ENCODE measurements at places on chromosomes 2 and 18. TPM values are rescaled to one million over a fixed set of nuclear protein-coding genes. Genes with fewer than 3 reads are reported as not detected.

DNA sequence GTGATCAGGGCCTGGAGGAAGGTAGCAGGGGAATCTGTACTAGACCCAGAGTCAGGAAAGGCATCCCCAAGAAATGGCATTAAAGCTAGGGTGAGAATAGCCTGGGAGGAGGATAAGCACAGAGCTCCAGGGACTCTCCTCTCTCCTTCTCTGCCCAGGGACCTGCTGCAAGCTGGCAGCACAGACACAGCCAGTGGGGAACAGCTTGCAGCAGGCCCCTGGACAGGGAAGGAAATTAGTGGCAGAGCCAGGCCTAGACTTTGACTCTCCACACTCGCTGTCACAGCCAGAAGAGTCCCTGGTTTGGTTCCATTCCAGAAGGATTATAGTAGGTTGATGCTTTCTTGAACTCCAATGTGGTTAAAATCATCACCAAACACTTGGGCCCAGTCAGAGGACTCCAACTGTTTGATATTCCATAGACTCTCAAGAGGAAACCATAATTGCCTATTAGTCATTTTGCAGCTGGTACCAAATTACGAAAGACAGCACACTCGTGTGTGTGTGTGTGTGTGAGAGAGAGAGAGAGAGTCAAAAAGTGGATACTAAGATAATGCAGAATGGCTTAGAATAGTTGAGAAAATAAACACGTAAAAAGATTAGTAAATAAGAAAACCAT, 95.5 kb upstream of the ATP8B1 start:
- H3K36me3 ChIP-seq: no peaks in the 10 kb centered on the region
- peak overlapping the region; percentile 39 for H3K27ac ChIP-seq
- no peak overlapping the region for H3K4me3 ChIP-seq
- H3K27me3 ChIP-seq: no peaks in the 10 kb centered on the region
- DNase-seq: peak; percentile 87
- H3K4me1 ChIP-seq: peaks cover 15% of the 10 kb centered on the region

DNA sequence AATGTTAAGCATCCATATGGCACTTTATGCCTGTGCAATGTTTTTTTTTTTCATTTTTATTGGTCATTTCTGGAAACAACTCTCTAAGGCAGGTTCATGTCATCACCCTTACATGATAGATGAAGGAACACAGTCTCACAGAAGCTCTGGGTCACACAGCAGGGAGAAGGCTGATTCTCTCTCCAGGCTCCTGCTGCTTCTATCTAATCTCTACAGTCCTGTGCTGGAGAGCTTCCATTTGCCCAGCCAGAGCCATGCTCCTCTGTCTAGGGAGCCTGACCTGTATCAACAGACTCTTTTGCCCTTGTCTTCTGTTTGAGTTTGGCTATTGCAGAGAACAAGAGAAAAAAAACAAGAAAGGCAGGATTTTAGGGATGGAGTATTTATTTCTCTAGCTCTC, 584.8 kb downstream of the MBD2 start:
- no peaks in the 10 kb centered on the region for H3K36me3 ChIP-seq
- H3K4me3 ChIP-seq: no peak overlapping the region
- H3K4me1 ChIP-seq: no peaks in the 10 kb centered on the region
- no peak overlapping the region for H3K27ac ChIP-seq
- H3K27me3 ChIP-seq: no peaks in the 10 kb centered on the region

GRCh38 chr2:47039913-47040562, 115.1 kb downstream of the STPG4 start:
- peak overlapping the region; percentile 93 for H3K27ac ChIP-seq
- DNase-seq: no peak
- H3K4me1 ChIP-seq: peaks cover 39% of the 10 kb centered on the region
- H3K4me3 ChIP-seq: no peak overlapping the region

DNA sequence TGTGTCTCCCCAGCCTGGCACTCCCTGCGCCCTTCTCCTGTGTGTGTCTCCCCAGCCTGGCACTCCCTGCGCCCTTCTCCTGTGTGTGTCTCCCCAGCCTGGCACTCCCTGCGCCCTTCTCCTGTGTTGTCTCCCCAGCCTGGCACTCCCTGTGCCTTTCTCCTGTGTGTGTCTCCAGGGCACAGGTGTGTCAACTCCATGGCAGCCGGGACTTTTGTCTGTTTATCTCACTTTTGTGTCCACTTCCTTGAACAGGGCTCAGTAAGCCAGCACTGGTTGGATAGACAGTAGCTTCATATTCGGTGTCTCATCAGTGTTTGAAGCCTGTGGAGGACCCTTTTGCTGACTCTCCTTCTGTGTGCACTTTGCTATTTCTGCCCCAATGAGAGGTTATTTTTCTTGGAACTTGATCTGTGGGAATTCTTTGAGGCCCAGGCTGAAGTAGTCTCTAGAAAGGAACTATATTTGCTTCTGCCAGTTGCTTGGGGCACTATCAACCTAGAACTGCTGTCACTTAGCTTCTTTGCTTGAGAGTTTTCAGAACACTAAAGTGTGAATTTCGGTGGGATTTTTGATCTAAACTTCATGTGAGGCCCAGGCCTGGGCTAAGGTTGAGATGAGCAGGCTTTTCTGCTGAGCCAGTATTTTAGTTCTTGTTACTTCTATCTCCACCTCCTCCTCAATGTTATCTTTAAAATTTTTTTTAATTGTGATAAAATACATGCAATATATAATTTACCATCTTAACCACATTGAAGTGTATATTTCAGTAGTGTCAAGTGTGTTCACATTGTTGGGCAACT, 8.3 kb upstream of the ASB1 start:
- H3K27ac ChIP-seq: no peak overlapping the region
- H3K4me3 ChIP-seq: no peak overlapping the region
- H3K36me3 ChIP-seq: no peaks in the 10 kb centered on the region

- DNase-seq: peak; percentile 5
- no peaks in the 10 kb centered on the region for H3K36me3 ChIP-seq
- no peak overlapping the region for H3K4me3 ChIP-seq
- H3K27ac ChIP-seq: no peak overlapping the region
- no peaks in the 10 kb centered on the region for H3K4me1 ChIP-seq
Observed at GRCh38 chr2:139478165-139478914, 698.1 kb upstream of the NXPH2 start.

DNA sequence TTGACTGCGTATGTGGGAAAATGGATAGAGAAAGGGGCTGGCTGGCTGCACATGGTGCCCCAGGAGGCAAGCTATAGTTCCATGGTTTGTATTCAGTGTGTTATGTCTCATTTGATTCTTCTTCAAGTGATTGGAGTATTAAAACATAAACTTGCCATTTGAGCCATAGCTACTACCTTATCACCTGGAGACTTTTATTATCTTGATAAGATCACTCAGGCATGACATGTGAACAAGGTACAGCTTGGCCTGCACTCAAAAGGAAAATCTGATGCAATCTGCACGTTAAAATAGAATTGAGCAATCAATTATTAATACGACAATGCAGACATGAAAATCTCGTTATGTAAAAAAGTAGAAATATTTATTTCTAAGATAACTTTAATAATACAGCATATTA, 116.9 kb downstream of the RND3 start:
- no peak overlapping the region for H3K27ac ChIP-seq
- no peak overlapping the region for H3K4me3 ChIP-seq
- H3K36me3 ChIP-seq: no peaks in the 10 kb centered on the region
- no peaks in the 10 kb centered on the region for H3K27me3 ChIP-seq
- H3K4me1 ChIP-seq: no peaks in the 10 kb centered on the region

GRCh38 chr18:47996091-47996541, 65.7 kb upstream of the SMAD2 start:
- H3K36me3 ChIP-seq: no peaks in the 10 kb centered on the region
- peaks cover 8% of the 10 kb centered on the region for H3K27me3 ChIP-seq
- H3K27ac ChIP-seq: no peak overlapping the region
- H3K4me3 ChIP-seq: no peak overlapping the region
- peak; percentile 48 for DNase-seq

DNA sequence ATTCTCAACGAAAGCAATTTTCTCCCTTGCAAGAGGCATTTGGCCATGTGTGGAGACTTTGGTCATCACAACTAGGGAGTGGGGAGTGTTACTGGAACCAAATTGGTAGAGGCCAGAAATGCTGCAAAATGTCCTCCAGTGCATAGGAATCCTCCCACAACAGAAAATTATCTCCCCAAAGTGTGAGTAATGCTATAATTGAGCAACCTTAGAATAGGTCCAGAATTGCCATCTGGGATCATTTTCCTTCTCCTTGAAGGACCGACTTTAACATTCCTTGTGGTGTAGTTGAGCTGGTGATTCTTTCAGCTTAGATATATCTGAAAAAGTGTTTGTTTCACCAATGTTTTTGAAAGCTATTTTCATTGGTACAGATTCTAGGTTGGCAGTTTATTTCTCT, 111.2 kb upstream of the SMIM21 start:
- H3K36me3 ChIP-seq: no peaks in the 10 kb centered on the region
- H3K27me3 ChIP-seq: no peaks in the 10 kb centered on the region
- peak overlapping the region; percentile 34 for H3K4me3 ChIP-seq
- H3K4me1 ChIP-seq: peaks cover 17% of the 10 kb centered on the region
- peak; percentile 91 for DNase-seq

DNA sequence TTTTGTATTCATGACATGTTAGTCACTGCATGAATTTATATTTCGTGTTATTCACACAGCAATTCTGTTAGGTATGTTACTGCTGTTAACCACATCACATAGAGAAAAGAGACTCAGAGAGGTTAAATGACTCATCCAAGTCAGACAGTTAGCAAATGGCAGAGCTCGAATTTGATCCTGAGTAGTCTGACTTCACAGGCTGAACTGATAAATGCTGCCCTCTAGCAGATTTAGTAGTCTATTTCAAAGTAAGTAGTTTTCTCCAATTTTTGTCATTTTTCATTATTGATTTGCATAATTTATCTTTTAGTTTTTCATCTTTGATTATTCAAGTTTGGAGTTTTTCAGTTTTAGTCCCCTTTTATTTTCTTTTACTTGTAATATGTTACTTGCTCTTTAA, 58.3 kb downstream of the WDR7 start:
- no peak overlapping the region for H3K4me3 ChIP-seq
- H3K4me1 ChIP-seq: peaks cover 10% of the 10 kb centered on the region
- H3K27me3 ChIP-seq: no peaks in the 10 kb centered on the region

DNA sequence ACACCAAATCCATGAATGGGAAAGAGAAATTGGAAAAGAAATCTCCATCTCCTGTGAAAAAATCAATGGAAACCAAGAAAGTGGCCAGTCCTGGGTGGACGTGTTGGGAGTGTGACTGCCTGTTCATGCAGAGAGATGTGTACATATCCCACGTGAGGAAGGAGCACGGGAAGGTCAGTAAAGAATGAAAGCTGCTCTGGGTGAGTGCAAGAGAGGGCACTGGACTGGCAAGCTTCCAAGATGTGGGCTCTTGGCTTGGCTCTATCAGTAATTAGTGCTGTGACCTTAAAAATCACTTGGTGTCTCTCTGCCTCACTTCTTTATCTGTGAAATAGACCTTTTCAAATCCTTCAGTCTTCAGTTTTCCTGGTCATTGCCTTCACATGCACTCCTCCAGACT, 89.0 kb downstream of the ZNF532 start:
- no peak overlapping the region for H3K4me3 ChIP-seq
- H3K36me3 ChIP-seq: peaks cover 18% of the 10 kb centered on the region
- H3K4me1 ChIP-seq: peaks cover 11% of the 10 kb centered on the region
- H3K27ac ChIP-seq: no peak overlapping the region
- H3K27me3 ChIP-seq: no peaks in the 10 kb centered on the region
- DNase-seq: no peak

DNA sequence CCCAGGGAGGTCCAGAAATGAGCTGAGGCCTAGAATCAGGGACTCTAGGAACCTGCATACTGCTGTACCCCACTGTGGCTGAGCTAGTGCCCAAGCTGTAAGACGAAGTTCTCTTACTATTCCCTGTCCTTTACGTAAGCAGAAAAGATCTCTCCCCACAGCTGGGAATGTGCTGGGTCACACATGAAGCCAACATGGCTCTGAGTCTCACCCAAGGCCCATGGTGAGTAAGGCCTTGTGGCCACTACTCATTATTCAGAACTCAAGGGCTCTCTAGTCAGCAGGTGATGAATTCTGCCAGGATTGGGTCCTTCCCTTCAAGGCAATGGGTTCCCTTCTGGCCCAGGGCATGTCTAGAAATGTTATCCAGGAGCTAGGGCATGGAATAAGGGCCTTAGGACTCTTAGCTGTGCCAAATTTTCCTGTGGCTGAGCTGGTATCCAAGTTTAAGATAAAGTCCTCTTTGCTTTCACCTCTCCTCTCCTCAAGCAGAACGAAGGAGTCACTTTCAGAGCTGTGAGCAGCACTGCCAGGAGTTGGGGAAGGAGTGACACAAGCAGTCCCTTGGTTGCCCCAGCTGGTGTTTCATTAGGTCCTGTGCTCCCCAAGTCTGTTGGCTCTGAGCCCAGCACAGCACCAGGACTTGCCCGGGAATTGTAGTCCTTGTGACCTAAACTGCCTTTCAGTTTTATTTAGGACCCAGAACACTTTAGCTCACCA, 707.6 kb downstream of the SLC4A3 start:
- H3K36me3 ChIP-seq: no peaks in the 10 kb centered on the region
- H3K27ac ChIP-seq: no peak overlapping the region
- no peaks in the 10 kb centered on the region for H3K4me1 ChIP-seq
- H3K27me3 ChIP-seq: no peaks in the 10 kb centered on the region
- H3K4me3 ChIP-seq: no peak overlapping the region

GRCh38 chr18:44638811-44639210, 41.9 kb upstream of the SETBP1 start:
- no peak overlapping the region for H3K4me3 ChIP-seq
- H3K4me1 ChIP-seq: peaks cover 17% of the 10 kb centered on the region
- no peak for DNase-seq
- H3K27ac ChIP-seq: no peak overlapping the region
- H3K36me3 ChIP-seq: no peaks in the 10 kb centered on the region

DNA sequence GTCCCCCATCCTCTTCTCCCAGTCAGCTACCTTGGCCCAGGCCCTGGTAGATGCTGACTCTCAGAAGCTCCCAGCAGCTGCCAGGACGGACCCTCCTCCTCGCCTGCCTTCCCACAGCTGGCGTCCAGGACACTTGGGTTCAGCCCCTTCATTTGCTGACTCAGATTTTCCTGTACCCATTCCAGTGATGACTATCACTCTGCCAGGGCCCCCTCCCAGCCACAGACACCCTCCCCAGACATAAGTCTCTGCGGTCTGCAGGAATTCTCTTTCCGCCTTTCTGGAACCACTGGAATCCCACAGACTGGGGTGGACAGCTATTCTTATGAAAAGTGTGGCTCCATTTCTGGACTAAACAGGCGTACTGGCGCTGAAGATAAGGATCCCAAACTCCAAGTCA, 260.3 kb upstream of the EPAS1 start:
- peak overlapping the region; percentile 87 for H3K27ac ChIP-seq
- H3K4me1 ChIP-seq: peaks cover 26% of the 10 kb centered on the region
- H3K4me3 ChIP-seq: no peak overlapping the region
- no peaks in the 10 kb centered on the region for H3K27me3 ChIP-seq

DNA sequence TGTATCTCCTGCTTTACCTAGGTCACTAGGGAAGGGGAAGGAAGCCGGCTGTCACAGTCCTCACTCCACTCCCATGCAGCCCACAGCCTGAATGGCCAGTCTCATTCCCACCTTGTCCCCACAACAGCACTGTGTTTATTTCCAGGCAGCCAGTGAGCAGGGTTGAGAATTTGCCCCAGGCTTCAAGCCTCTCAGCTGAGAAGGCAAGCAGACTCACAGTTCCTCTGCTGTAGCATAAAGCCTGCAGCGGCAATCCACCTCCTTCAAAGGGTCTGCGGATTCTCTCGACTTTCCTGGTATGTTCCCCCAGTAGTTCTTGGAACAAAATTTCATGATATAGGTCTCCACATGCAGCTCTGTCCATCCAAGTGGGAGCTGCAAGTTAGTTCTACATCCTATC, 262.9 kb upstream of the GULP1 start:
- H3K4me3 ChIP-seq: no peak overlapping the region
- no peak overlapping the region for H3K27ac ChIP-seq
- no peaks in the 10 kb centered on the region for H3K27me3 ChIP-seq
- DNase-seq: no peak

The CNDP1 gene
- polyA plus RNA-seq: not detected

The AQP12B gene
- polyA plus RNA-seq: not detected

The SGPP2 gene
- polyA plus RNA-seq: not detected

The ST6GAL2 gene
- polyA plus RNA-seq: not detected

The ERFE gene
- polyA plus RNA-seq: 0.79 TPM

The TNFRSF11A gene
- polyA plus RNA-seq: not detected

The ADAM23 gene
- polyA plus RNA-seq: 1.7 TPM

The THUMPD2 gene
- 5.8 TPM for polyA plus RNA-seq

The FEV gene
- polyA plus RNA-seq: not detected

The ARHGAP15 gene
- polyA plus RNA-seq: 0.10 TPM

Measured in GM23248 (cell line).